ENCODE measurements at places on chromosomes 1 and 21. TPM values are rescaled to one million over a fixed set of nuclear protein-coding genes. Genes with fewer than 3 reads are reported as not detected.

GRCh38 chr1:3013371-3014049 lies 7.8 kb upstream of the ACTRT2 start:
- no peak overlapping the region for H3K27ac ChIP-seq
- H3K36me3 ChIP-seq, result no peaks in the 10 kb centered on the region
- no peaks in the 10 kb centered on the region for H3K4me1 ChIP-seq
- H3K27me3 ChIP-seq, result no peaks in the 10 kb centered on the region
- no peak for DNase-seq
- H3K4me3 ChIP-seq, result no peak overlapping the region

The ZFP69 gene
- 2.7 TPM for total RNA-seq

The C1orf146 gene
- not detected for total RNA-seq

The MACO1 gene
- 18.8 TPM for total RNA-seq

The C1orf232 gene
- total RNA-seq, result not detected

The HRNR gene
- total RNA-seq, result not detected

- no peak overlapping the region for H3K4me3 ChIP-seq
- H3K4me1 ChIP-seq, result peaks cover 4% of the 10 kb centered on the region
- no peak for DNase-seq
- H3K36me3 ChIP-seq, result no peaks in the 10 kb centered on the region
- peaks cover under 1% of the 10 kb centered on the region for H3K27me3 ChIP-seq
Measured at GRCh38 chr1:112870887-112871646, 84.9 kb downstream of the SLC16A1 start.

DNA sequence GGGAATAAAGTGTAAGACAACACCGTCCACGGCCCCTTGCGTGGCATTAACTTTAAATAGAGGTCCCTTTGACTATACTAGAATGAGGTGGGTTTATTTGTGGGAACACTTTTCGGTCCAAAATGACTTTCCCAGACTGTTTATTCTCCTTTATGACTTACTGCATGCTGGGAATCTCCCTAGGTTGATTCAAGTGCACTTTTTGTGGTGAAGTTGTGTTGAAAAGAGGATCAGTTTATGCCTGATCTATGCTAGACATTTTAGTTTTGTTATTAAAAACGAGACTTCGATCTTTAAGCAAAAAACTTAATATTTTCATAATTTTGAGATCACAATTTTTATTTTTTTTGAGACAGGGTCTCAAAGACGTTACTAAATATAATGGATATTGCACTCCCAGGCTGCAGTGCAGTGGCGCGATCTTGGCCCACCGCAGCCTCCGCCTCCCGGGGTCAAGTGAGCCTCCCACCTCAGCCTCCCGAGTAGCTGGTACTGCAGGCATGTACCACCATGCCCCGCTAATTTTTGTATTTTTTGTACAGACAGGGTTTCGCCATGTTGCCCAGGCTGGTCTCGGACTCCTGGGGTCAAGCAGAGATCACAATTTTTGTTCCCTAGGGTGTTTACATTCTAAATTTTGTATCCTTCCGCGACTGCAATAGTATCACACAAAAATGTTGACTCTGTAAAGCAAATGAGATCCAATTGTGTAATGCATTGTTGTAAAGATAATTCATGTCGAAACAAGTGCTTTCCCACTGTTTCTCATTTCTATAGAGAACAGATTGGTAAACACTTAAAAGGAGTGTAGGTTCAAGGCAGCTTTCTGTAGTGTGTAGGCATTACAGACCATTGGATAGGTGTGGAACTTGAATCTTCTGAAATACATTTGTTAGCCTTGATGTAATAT lies 1.6 kb downstream of the CDC42 start:
- H3K36me3 ChIP-seq, result peaks cover 39% of the 10 kb centered on the region
- H3K4me1 ChIP-seq, result peaks cover 60% of the 10 kb centered on the region
- H3K27ac ChIP-seq, result peak overlapping the region; percentile 99
- peak overlapping the region; percentile 99 for H3K4me3 ChIP-seq
